Type B pancreatic cell (in vitro differentiated cells): ENCODE measurements at places on chromosomes 6 and 20. TPM values are rescaled to one million over a fixed set of nuclear protein-coding genes. Genes with fewer than 3 reads are reported as not detected.

The LAMA5 gene
- total RNA-seq: 246 and 611 TPM in 2 replicates

The NINL gene
- total RNA-seq: 26.0 and 47.0 TPM in 2 replicates

The ASIP gene
- total RNA-seq: 1.1 TPM in 1 of 2 replicates, not detected in the other

- H3K36me3 ChIP-seq: no peaks in the 10 kb centered on the region
- no peaks in the 10 kb centered on the region for H3K4me1 ChIP-seq
- peaks cover 5% of the 10 kb centered on the region for H3K27me3 ChIP-seq
- no peak for DNase-seq
These were observed 256.7 kb upstream of the CNR1 start for GRCh38 chr6:88422831-88423230.

- H3K4me1 ChIP-seq: peaks cover 6% of the 10 kb centered on the region
- H3K4me3 ChIP-seq: no peak overlapping the region
- no peaks in the 10 kb centered on the region for H3K27me3 ChIP-seq
These were observed 30.7 kb upstream of the COL10A1 start for GRCh38 chr6:116156405-116157326.

The HLA-DQB1 gene
- 5.1 and 12.8 TPM in 2 replicates for total RNA-seq

DNA sequence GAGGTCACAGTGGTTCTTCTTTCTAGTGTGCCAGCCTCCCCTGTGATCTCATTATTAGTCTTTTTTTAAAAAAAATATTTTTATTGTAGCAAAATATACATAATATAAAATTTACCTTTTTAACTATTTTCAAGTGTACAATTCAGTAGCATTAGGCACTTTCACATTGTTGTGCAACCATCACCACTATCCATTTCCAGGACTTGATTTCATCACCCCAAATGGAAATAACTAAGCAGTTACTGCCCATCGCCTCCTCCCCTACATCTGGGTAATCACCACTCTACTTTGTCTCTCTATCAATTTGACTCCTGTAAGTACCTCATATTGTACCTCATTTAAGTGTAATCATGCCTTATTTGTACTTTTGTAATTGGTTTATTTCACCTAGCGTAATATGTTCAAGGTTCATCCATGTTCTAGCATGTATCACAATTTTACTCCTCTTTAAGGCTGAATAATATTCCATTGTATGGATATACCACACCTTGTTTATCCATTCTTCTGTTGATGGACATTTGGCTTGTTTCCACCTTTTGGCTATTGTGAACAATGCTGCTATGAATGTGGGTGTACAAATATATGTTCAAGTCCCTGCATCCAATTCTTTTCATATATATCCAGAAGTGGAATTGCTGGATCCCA, 68.6 kb upstream of the FYN start:
- H3K4me1 ChIP-seq: peaks cover 11% of the 10 kb centered on the region
- no peaks in the 10 kb centered on the region for H3K27me3 ChIP-seq
- DNase-seq: no peak
- no peak overlapping the region for H3K4me3 ChIP-seq
- H3K27ac ChIP-seq: no peak overlapping the region

DNA sequence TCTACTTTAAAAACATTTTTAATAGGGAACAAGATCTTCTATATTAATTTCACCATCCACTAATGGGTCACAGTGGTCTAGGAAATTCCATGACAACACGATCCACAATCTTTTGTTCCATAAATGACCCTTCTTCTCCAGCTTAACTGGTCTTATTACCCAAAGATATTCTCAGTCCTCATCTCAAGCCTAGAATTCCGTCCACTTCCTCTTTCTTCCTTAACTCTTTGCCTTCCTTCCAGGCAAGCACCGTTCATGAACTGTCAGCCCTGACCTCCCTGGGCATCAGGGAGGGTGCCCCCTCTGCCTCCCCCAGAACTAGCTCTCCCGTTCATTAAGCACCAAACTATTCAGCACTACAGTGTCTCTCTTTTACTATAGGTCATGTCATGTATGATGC, 8.0 kb downstream of the SAYSD1 start:
- H3K27me3 ChIP-seq: no peaks in the 10 kb centered on the region
- H3K27ac ChIP-seq: no peak overlapping the region
- peaks cover 26% of the 10 kb centered on the region for H3K36me3 ChIP-seq

GRCh38 chr6:37565267-37566110, 65.8 kb upstream of the CCDC167 start:
- no peaks in the 10 kb centered on the region for H3K36me3 ChIP-seq
- peaks cover 48% of the 10 kb centered on the region for H3K4me1 ChIP-seq
- peak overlapping the region; percentile 85 for H3K4me3 ChIP-seq
- peak; percentile 77 for DNase-seq
- H3K27me3 ChIP-seq: peaks cover 57% of the 10 kb centered on the region

DNA sequence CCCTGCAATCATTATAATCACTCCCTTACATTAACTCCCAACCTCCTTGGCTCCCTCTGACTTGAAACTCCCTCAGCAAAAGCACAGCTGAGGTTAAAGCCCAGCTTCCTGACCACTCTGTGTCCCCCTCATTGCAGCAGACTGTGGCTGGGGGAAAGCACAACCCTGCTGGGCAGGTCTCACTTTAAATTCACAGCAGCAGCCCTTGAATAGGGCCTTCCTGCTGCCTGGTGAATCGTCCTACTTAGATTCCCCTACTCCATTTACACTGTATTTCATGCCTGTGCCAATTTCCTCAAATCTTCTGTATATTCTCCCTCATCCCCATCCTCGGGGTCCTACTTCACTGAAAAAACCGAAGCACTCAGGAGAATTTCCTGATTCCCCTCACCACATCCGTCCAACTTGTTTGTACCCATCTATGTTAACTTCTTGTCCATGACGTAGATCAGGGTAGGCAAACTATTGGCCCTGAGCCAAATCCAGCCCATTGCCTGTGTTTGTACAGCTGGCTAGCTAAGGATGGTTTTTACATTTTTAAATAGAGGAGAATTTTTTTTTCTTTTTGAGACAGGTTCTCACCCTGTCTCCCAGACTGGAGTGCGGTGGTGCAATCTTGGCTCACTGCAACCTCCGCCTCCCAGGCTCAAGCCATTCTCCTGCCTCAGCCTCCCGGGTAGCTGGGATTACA, 31.5 kb upstream of the GCM1 start:
- H3K4me3 ChIP-seq: no peak overlapping the region
- no peak overlapping the region for H3K27ac ChIP-seq

DNA sequence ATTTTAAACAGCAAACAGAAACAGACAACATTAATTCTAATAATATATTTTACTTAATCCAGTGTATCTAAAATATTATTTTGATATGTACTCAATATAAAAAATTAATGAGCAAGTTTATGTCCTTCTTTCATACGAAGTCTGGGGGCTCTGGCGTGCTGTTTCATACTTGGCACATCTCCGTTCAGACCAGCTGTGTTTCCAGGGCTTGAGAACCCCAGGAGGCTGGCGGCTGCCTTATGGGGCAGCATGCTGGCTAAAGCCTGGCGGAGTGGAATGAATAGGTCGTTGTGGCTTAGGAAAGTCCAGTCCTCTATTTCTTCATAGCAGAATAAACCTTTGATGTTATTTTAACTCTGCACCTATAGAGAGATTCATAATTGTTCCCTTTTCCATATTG, 43.3 kb downstream of the DUSP22 start:
- no peak overlapping the region for H3K4me3 ChIP-seq
- DNase-seq: no peak
- no peaks in the 10 kb centered on the region for H3K27me3 ChIP-seq
- H3K36me3 ChIP-seq: no peaks in the 10 kb centered on the region
- H3K27ac ChIP-seq: no peak overlapping the region

DNA sequence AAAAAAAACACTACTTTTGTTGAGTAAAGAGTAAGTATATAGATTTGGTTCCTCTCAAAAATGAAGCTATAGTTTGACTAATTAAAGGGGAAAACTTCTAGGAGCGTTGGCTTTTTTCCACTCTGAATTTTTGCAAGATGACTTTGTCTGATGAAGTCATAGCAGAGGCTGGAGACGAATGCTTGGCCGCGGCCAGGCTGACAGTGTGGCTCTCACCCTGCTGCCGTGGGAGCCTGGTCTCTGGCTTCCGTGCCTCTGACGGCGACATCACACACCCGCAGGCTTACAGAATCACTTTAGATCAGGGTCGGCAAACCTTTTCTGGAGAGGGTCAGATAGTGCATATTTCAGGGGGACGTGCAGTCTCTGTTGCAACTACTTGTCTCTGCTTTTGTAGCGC, 145.0 kb downstream of the PHACTR3 start:
- peaks cover 55% of the 10 kb centered on the region for H3K27me3 ChIP-seq
- no peaks in the 10 kb centered on the region for H3K36me3 ChIP-seq

- no peak for DNase-seq
- H3K36me3 ChIP-seq: no peaks in the 10 kb centered on the region
These were observed 11.0 kb upstream of the ARMC12 start for GRCh38 chr6:35725721-35726438.

- H3K27ac ChIP-seq: no peak overlapping the region
- H3K4me3 ChIP-seq: no peak overlapping the region
- peaks cover 9% of the 10 kb centered on the region for H3K27me3 ChIP-seq
- DNase-seq: no peak
These were observed 185.6 kb downstream of the NFATC2 start for GRCh38 chr20:51356871-51357270.

- H3K4me3 ChIP-seq: no peak overlapping the region
- DNase-seq: no peak
- H3K27ac ChIP-seq: no peak overlapping the region
These were observed 78.0 kb downstream of the DZANK1 start for GRCh38 chr20:18388860-18389259.

DNA sequence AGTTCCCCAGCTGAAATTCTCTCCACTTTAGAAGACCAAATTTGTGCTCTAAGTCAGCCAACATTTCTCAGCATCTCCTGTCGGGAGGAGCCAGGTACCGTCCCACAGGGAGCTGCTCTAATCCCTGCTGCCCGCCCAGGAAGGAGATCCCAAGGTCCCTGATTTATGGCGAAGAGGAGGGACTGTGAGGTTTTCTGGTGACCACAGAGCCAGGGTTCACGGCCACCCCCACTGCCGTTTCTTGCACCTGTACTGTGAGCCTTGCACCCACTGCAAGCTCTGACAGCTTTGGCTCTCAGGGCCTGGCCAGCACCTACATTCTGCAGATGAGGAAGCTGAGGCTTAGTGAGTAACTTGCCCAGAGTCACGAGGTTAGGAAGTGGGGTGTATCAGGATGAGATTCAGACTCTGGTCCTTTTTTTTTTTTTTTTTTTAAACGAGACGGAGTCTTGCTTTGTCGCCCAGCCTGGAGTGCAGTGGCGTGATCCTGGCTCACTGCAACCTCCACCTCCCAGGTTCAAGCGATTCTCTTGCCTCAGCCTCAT, 34.9 kb downstream of the FOXC1 start:
- H3K27ac ChIP-seq: peak overlapping the region; percentile 55
- peaks cover 18% of the 10 kb centered on the region for H3K4me1 ChIP-seq
- H3K36me3 ChIP-seq: peaks cover 4% of the 10 kb centered on the region
- no peak overlapping the region for H3K4me3 ChIP-seq
- no peak for DNase-seq
- peaks cover 7% of the 10 kb centered on the region for H3K27me3 ChIP-seq

- H3K4me1 ChIP-seq: peaks cover 9% of the 10 kb centered on the region
- peak within 1 kb of the TSS; percentile 88 for H3K4me3 ChIP-seq
- peak within 1 kb of the TSS; percentile 46 for H3K27ac ChIP-seq
- peak; percentile 71 for DNase-seq
These were observed at the start of gene STX11 for GRCh38 chr6:144149894-144150709. Gene STX11 (plus strand): TSS chr6:144150517. CDS start chr6:144186628, 36,111 bp downstream.
